Left renal cortex interstitium (tissue), 4 donors: ENCODE measurements at places on chromosomes 1 and 21. TPM values are rescaled to one million over a fixed set of nuclear protein-coding genes. Genes with fewer than 3 reads are reported as not detected.

- no peak for DNase-seq
Observed at GRCh38 chr1:237205400-237206064, 163.5 kb downstream of the RYR2 start.

DNA sequence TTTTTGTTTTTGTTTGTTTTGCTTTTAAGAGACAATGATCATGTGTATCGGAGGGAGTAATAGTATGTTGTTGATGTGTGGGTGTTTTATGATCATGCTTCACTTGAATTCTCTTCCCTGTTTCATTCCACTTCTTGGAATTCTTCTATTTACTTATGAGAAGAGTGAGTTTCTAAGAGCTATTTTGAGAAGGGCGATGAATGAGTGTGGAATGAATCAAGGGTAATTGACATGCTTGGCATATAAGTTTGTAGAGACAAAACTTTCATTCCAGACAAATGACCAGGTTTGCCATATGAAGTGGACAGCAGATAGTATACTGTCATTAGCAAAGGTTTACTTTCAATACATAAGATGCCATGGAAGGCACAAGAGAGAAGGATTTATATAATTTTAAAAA, 42.3 kb upstream of the PDC start:
- DNase-seq, result no peak

DNA sequence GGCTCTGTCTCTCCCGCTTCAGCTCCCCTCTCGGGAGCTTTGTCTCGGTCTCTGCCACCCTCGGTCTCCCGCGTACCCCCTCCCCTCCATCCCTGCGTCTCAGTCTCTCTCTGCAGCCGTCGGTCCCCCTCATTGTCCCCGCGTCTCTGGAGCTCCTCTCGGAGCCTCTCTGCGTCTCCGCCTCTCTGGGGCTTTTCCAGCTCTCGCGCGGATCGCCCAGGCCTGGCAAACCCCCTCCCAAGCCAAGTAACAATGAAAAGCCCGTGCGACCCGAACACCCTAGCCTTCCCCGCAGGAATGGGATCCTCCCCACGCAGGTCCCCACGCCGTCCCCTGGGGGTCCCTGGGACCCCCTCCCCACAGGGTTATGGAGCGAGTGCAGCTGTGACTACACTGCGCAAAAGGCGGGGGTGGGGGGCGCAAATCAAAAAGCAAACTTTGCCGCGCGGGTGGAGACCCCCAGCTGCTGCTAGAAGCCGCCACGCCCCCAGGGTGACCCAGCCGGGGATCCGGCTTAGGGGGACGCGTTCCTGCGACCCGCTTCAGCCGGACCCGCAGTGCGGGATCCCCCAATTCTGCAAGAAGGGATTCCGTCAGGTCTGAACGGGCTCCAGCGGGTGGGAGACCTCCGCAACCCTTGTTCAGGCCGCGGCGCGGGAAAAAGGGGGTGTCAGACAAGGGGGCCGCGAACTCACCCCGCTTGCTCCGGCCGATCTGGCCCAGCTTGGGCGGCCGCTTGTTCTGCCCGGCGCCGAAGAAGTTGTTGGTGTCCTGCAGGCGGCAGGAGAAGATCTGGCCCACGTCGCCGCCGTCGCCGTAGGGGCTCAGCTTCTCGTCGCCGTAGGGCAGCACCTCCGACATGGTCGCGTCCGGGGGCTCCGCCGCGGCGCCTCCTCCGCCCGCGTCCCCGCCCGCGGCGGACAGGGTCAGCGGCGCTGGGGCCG, 1.2 kb downstream of the CAMK2N1 start:
- no peak for DNase-seq

TFF2 gene
- not detected for polyA plus RNA-seq

SPRR1B gene
- polyA plus RNA-seq, result not detected

SPRR5 gene
- not detected for polyA plus RNA-seq
